ENCODE measurements at places on chromosomes 11 and 22.

DNA sequence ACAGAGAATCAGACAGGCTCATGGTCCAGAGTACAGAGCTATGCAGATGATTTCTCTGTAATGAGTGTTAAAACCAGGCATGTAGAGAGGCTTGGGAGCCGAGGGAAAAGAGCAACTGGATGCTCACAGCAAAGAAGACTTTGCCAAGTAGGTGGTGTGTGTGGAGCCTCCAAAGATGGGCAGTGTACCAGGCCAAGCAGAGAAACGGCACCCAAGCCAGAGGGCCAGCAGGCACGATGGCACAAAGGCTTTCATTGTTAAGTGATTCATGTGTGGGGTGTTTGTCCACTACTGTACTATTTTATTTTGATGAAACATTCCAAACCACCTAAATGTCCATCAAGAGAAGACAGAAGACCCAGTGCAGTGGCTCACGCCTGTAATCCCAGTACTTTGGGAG lies 11.1 kb downstream of the RANGAP1 start:
- no peak for DNase-seq

GRCh38 chr11:7480113-7480512 lies 5.2 kb upstream of the OLFML1 start:
- peak; percentile 54 for DNase-seq

- DNase-seq: no peak
Measured at GRCh38 chr11:92980312-92980711, 10.9 kb downstream of the MTNR1B start.

- DNase-seq: no peak
Measured at GRCh38 chr11:124625504-124626168, 3.0 kb downstream of the TBRG1 start.

DNA sequence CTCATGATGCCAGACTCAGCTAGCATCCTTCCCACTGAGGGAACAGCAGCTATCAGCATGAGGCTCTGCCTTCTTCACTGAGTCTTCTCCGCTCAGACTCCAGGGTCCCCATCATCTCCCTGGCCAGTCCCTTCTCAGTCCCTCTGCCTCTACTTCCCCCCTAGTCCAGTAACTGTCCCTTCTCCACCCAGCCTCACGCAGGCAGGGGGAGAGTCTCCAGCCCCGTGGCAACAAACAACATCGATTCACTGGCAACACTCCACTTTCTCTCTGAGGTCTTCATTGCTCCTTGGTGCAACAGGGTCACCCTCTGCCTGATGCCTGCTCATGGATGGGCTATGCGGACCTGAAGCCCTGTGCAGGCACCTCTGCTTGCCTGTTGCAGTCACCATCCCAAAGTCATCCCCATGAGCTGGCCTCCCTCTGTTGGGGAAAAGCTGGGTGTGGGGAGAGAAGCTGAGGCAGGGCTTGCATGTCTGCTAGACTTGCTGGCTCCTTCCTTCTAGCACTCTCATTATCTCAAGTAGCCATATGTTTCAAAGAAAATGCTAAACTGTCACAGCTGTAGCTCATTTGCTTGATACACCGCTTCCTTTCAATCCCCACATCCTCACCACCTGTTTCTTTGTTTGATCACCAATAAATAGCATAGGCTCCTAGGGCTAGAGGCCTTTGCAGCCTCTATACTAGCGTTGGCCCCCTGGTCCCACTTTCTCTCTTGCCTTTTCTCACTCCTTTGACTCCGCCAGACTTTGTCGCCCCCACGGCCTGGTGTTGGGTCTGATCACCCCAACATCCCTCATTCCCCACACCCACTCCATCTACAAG lies 4.3 kb upstream of the BCR start:
- DNase-seq: no peak

DNA sequence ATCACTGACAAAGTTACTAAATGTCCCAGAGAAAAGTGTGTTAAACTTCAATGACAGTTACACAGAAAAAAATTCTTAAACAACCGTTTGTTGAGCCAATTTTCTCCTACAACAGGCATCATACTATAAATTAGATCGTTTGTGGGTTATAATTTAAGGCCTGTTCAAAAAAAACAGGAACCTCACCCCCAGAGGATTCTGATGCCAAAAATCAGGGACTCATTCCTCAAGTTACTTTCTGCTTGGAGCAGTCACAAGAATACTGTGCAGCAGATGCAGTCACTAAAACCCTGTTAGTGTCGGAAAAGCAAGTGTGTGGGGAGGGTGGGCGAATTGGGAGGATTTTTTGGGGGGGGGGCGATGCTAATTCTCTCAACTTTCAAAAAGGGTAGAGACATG lies 657 bp downstream of the CWC15 start:
- no peak for DNase-seq

DNA sequence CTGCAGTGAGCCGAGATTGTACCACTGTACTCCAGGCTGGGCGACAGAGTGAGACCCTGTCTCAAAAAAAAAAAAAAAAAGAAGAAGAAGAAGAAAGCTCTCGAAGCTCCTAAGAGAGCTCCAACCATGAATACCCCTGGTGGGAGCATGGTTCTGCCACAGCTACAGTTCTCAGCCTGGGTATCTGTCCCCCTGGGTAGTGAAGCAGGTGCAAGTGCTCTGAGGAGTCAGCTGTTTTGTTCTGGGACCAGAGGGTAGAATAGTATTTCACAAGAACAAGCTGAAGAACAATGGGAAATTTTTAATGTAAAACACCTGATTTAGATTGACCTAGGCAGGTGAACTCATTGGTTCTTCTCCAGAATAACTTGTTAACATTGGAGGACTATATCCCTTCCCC lies 4.3 kb upstream of the HYOU1 start:
- no peak for DNase-seq

DNA sequence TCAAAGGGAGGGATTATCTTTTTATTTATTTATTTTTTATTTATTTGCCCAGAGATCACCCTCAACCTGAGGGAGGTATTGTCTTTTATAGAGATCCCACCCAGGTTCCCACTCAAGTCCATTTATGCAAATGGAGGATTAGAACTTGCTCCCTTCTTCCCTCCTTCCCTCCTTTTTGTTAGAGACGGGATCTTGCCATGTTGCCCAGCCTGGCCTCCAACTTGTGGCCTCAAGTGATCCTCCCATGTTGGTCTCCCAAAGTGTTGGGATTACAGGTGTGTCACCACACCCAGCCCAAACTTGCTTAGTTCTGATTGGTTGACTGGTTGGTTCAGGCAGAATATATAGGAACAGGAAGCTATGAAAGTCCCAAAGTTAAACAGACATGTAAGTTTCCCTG lies 51.9 kb downstream of the HIPK3 start:
- DNase-seq: no peak

GRCh38 chr11:36233204-36233603 lies 56.0 kb downstream of the COMMD9 start:
- no peak for DNase-seq

DNA sequence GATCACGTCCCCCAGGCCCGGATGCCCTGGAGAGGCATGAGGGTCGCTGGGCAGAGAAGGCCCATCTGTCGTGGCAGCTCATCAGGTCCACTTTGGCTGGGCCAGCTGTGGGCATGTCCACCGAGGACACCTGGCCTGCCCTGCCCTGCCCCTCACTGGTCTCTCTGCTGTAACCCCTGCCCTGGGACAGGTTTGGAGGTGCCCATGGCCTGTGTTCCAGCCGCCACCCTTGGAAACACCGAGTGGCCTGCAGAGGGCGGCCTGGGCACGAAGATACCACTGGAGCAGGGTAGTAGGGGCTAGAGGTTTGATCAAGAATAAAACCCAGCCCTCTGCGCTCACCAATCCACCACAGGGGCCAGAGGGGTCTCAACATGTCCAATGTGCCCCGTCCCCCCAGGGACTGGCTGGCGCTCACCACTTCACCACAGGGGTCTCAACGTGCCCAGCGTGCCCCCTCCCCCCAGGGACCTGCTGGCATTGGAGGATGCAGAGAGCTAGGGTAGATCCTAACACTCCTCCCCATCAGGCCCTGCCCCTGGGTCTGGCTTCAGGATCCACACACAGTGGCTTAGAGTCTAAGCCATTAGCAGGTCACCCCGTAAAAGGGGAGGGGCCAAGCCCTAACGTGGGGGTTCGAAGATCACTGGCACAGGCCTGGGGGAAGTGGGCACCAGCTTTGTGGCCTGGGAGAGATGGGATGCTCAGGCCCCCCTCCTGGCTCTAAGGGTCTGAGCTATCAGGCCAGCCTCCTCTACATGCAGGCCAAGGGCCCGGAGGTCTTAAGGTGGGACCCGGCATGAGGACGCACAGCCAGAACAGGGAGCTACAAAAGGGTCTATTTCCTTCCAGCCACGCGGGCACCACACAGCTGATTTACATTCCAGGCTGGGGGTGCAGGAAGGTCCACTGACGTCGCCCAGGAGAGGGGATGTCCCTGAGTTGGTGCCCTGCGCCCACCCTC lies 1.3 kb upstream of the HDAC10 start:
- peak; percentile 75 for DNase-seq

DNA sequence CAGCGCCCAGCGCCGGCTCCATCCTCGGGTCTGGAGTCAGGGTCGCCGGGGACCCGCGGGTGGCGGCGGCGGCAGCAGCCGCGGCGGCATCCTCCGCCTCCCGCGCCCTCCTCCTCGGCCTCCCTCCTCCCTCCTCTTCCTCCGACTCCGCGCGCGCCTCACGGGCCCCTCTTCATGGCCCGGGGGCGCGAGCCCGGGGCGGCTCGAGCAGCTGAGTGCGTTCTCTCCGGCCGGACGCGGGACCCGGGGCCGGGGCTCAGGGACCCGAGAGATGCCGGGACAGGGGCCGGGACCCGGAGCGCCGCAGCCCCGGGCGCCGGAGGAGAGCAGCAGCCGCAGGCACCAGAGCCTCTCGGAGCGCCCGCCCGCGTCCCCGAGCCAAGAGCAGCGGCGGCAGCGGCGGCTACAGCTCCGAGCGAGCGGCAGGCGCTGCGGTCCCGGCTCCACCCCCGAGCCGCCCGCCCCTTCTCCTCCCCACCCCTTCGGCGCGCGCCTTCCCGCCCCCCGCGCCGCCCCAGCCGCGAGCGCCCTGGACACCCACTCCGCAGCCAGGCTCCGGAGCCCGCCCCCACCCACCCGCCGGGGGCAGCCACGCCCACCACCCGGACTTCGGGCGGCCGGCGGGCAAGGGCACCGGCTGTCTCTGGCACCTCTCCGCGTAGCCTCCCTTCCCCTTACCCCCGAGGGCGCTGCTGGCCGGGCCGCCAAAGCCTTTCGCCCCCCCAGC lies at the start of gene CHST1:
TSS of gene CHST1 (minus strand) at position 417 of the 727 bp plus-strand sequence. CDS start 14,699 bp downstream, outside the sequence.
- DNase-seq: no peak
